ENCODE measurements at places on chromosomes 5 and 9. TPM values are rescaled to one million over a fixed set of nuclear protein-coding genes. Genes with fewer than 3 reads are reported as not detected.

DNA sequence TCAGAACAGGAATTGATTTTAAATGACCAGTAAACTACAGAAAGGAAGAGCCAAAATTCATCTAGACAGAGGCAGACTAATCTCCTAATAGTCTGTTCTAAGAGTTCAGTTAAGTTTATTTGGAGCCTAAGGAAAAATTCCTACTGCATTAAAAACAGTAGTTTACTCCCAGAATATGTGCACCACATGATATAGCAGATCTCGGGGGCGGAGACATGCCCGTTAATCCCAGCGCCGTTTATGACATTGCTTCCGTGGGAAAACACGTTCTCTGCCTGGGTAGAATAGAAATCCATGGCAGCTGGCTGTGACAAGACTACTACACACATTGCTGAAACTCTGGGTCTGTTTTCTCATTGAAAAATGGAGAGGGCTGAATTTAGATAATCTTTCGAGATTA, 11.4 kb downstream of the HABP4 start:
- DNase-seq: no peak

OR1N2 gene
- not detected for total RNA-seq

DNA sequence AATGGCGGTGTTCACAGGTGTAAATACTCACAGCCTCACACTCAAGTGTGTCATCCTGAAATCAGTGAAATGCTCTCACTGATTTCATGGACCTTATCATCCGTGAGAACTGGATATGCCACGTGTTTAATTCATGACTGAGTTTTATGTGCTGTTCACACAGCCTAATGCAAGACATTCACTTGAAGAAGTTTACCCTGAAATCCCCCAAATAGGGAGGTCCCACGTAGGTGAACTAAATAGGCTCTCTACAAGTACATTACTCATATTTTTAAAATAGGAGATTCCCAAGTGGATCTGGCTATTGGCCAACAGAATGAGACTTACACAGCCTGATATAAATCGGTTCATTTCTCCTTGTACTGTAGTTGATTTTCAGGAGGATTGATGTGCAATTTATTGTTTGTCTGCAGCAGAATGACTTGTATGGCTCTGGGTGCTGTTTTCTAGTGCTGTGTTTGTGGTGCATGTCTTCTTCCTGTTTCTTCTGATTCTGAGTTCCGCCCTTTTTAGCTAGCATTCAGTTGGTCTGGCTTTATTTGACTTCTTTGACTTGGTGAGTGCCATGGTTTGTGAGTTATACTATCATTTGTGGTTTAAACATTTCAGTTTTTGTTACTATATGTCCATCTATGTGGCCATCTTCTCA, 25.1 kb downstream of the TRIO start:
- DNase-seq: no peak

GRCh38 chr5:52497133-52497693, 290.5 kb upstream of the ITGA1 start:
- DNase-seq: no peak

ZNF883 gene
- 2.5 TPM for total RNA-seq

DNA sequence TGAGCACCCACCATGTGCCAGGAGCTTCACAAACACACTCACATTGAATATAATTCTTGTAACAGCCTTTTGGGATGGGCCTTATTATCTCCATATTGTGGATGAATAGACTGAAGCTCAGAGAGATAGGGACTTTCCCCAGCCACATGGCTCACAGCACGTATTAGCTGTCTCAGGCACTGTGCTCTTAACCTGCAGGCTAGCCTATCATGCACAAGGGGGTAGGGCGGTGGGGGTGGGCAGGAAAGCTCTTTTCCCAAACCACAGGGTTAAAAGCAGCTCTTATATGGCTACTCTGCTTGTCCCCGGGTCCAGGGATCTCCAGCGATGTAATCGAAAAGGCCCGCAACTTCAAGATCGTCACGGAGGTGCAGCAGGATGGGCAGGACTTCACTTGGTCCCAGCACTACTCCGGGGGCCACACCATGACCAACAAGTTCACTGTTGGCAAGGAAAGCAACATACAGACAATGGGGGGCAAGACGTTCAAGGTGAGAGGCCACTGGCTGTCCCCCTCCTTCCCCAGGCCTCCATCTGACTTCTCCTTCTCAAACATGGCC, 2.6 kb downstream of the FABP6 start:
- no peak for DNase-seq

GADD45G gene
- total RNA-seq: 10.9 TPM

DNA sequence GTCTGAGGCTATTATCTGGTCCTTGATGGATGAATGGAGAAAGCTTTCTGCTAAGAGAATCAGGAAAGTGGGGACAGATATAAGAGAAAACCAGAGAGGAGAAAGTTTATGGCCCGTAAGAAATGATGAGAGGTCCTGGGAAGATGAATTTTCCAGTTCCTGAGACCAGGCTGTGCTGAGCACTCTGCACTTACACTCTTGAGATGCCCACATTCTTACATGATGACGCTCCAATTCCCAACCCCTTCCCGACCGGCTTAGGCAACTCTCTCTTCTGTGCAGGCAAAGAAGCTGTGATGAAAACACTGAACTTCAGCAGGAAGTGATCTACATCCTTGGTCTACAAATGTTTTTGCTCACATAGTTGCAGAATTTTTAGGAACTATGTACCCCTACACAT, 417.0 kb downstream of the ARHGEF28 start:
- no peak for DNase-seq

SMIM33 gene
- not detected for total RNA-seq

DNA sequence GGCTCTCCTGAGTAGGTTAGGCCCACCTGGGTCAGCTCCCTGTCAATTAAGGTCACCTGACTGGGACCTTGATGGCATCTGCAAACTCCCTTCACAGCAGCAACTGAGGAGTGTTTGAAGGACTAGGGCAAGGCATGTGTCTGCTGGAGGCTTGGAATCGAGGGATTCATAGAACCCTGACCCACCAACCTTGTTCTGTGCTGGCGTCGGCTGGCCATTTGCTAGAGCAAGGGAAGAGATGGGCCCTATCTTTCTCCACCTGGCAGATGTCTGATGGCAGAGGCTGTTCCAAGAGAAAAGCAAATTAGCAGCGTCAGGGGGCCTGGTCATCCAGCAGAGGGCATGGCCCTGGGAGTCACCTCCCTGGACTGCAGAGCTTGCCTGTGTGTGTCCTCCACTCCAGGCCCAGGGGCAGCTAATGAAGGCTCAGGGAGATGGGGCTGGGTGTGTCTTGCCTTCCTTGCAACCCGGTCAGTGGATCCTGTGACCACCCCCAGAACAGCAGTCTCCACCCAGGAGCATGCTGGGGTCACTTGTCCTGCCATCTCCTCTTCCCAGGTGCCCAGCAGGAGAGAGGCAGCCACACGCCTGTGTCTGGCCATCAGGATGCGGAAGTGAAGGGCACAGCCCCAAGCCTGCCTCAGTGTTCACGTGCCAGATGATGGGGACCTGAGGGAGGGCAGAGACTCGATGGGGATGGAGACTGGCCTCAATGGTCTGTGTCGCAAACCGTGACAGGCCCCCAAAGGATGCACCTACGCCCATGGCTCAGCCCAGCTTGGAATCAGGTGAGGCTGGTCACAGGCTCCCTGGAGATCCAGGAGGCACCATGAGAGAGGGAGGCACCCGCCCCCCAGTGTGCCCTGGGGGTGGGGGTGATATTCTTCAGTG, 53.9 kb downstream of the BARX1 start:
- DNase-seq: peak; percentile 82

- DNase-seq: no peak
Observed at GRCh38 chr9:74322661-74323314, 174.3 kb upstream of the RORB start.

DNA sequence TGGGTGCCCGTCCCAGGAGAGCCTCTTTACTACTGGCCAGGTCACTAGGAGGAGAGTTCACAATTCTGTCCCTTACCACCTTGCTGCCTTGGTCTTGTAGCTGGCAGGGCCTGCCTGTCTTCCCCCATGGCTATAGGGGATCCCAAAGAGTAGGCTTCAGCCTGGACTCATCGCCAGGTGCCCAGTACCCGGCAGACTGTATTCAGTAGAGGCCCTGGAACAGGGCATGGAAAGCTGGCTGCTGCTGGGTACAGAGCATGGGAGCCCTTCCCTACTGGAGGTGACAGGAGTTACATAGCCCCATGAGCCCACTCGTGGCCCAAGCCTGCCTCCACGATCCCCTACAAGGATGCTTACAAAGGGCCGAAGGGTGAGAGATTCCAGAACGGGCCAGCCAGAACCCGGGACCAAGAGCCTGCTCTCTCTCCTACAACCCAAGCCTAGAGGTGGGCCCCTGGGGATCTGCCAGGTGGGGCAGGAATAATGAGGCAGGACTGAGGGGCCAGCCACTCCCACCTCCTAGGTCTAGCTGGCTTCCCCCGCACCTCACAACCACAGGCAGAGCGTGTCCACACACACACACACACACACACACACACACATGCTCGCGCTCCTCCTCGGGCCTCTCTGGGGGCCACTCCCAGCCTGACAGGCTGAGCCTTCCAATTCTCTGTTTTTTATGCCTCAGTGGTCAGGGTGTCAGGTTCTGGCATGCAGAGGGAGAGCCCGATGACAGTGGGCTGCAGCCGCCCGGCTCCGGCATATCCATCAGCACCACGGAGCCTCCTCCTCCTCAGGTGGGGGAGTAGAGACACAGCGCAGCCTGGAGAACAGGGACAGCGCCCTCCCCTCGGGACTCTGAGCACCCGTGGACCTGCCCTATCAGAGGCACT, 186.0 kb downstream of the PAX5 start:
- no peak for DNase-seq

CAMSAP1 gene
- 35.3 TPM for total RNA-seq

DBH gene
- not detected for total RNA-seq

TAF11L2 gene
- total RNA-seq: not detected

PSAT1 gene
- 19.1 TPM for total RNA-seq

EGFL7 gene
- 155 TPM for total RNA-seq

SLC23A1 gene
- not detected for total RNA-seq

Measured in mesenteric fat pad (tissue), 1 donor.